Activated CD4-positive, alpha-beta T cell treated with anti-CD3 and anti-CD28 coated beads, Interleukin-2, amount 50 U/mL, for 4 hours (primary cell): ENCODE measurements at places on chromosomes 11 and 22.

GRCh38 chr11:8015753-8016239 lies 28.7 kb downstream of the EIF3F start:
- no peak for DNase-seq

GRCh38 chr22:39251762-39252460 lies 7.1 kb upstream of the PDGFB start:
- no peak for DNase-seq

DNA sequence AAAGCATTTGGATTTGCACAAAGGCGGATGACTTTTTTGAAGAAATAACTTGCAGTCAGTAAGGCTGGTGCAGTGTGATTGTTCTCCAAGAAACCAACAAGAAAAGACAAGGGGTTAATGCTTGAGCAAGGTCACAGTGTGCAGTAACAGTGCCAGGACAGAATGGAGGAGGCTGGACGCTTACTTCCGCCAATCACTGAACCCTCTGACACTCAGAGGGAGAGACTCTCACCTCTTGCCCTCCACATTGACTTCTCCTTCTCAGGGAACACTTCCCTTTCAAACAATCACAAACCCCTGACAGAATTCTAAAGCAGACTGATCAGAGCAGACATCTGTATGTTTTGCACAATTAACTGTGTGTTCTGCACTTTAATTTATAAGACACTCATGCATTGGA lies 228.4 kb downstream of the BLID start:
- no peak for DNase-seq

GRCh38 chr11:84594602-84595001 lies 1032.5 kb downstream of the DLG2 start:
- DNase-seq: no peak

GRCh38 chr11:1952806-1953482 lies 5.8 kb downstream of the MRPL23 start:
- DNase-seq: no peak

DNA sequence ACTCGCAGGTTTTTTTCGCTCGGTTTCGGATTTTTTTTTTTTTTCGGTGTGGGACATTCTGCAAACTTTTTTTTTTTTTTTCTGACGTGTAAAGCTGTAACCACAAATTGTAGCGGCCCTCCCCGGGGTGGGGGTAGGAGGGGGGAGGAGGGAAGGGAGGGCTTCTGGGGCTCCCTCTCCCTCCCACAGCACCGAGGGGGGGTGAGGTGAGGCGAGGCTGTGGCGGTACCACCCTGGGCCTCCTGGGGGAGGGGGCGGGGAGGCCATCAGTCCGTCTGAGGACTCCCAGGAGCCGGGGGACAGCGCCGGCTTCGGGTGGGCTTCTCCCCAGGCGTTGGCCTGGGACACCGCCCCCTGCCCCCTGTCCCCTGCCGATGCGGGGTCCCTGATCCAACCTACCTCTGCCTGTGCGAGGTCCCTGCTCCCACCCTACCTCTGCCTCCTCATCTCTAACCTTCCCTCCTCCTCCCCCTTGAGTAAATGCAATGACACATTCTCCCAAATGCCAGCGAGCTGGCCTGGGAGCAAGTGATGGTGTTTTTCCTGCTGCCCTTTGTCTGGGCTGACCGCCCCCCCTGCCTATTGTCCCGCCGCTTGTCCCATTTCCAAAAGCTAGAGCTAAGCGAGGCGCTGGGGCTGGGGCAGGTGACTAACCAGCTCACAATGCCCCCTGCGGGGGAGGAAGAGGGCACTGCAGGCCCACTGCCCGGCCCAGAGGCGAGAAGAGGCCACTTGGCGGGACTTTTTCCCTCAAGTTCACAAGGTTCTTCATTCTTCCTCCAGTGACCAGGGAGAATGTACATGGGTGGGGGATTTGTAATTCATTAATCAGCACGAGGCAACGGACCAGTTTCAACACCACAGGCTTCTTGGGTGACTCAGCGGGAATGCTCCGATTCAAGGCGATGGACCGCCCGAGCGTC lies 511 bp upstream of the CLCF1 start:
- DNase-seq: peak; percentile 72

- DNase-seq: no peak
These were observed 189.5 kb downstream of the DDX10 start for GRCh38 chr11:108854346-108854745.

DNA sequence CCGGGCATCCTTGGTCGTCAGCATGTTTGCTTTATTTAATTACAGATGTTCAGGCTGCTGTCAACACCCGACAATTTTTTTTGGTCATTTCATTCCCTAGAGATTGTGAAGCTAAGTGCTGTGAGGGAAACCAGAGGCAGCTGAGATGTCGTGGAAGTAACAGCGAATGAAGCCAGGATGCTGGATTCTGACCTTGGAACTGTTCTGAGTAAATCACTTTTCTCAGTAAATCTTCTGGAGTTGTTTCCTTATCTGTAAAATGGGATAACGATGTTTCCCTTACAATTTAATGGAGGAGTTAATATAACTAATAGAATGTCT lies 390 bp upstream of the CKAP5 start:
- no peak for DNase-seq

DNA sequence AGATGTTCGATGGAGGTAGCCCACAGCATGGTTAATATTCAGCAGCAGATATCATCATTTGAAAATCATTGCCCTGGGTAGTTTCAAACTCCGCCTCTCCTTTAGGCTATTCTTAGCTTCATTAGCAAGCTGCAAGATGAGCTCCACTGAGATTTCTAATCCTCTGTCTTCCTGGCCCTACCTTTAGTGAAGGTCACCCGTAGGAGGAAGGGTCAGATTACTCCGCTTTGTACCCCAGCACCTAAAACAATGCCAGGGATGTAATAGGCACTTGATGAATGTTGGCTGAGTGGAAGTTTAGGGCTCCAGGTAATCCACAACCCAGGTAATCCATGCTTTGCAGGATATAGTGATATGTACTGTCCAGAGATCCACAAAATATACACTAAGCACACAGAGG lies 260.1 kb upstream of the MTNR1B start:
- DNase-seq: no peak
